Erythroblast (primary cell): ENCODE measurements at places on chromosomes 4 and X.

- DNase-seq: peak; percentile 54
Observed at GRCh38 chrX:150683536-150684146, 9.6 kb upstream of the MTMR1 start.

- DNase-seq: no peak
Observed at GRCh38 chr4:154329268-154329868, 162.2 kb downstream of the DCHS2 start.

DNA sequence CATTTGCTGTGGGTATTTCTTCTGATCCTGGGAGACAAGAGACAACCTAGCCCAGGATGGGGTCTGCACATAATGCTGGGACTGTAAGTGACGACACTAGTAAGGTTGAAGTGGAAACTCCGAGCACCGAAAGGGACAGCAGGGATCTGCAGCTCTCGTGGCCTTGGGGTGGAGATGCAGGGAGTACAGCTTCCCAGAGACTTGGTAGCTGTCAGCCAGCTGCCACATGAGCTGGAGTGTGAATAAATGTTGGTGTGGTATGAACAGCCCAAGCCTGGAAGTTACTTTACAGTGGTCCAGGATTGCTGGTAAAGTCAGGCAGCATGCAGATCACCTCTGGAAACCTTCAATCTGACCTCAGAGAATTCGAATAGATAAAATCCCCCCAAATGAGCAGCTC is 97.6 kb downstream of the FAM193A start:
- DNase-seq: no peak

DNA sequence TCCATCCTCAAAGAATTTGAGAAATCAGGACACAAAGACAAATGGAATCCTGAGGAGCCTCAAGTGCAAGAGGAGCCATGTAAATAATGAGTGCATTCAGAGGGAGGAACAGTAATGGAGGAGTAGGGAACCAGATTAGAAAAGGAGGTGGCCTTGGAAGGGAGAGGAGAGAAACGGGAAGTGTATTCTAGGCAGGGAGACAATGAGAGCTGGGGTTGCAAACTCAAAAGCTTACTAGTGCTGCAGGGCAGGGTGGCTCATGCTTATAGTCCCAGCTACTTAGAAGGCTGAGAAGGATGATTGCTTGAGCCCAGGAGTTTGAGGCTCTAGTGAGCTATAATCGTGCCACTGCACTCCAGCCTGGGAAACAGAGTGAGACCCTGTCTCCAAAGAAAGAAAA is 113.2 kb upstream of the LSM6 start:
- no peak for DNase-seq

GRCh38 chrX:44874420-44875184 is 1.6 kb downstream of the KDM6A start:
- peak; percentile 85 for DNase-seq

GRCh38 chr4:133102043-133102442 is 47.1 kb upstream of the PCDH10 start:
- no peak for DNase-seq

GRCh38 chr4:107818301-107818910 is 6.3 kb upstream of the SGMS2 start:
- no peak for DNase-seq

- no peak for DNase-seq
Observed at GRCh38 chrX:8657883-8658282, 74.1 kb downstream of the ANOS1 start.

DNA sequence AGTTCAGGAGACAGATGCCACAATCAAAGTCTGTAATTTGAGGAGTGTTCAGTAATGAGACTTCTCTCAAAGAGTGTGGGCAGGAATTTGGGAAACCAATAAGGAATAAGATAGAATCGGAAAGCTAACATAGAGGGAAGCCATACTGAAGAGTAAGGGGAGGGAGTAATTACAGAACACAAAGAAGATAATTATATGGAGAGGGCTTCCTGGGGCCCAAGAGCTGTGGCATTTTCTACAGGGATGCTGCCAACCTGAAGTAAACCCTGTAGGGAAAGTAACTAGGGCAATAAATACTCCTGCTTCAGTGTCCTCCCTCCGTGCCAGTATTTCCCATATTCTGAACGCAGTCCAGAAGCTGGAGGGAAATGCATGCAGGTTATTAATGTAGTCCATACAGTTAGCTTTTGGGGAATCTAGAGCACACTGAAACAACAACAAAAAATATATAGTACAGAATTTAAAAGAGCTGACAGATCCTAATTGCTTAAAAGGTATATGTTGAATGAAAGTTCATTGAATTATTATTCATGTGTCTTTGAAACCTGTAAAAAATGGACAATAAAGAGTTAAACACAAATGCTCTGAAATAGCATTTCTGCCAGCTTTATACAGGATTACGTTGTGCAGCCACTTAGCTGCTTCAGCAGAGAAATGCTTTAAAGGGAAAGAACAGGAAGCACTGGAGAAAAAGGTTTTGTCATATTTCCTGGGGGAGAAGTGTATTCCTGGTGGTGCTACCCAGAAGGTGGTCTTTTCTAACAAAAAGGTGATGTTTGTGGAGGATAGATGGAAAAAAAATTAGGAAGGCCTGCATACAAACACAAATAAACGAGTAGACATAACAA is 48.0 kb downstream of the CXXC4 start:
- no peak for DNase-seq

DNA sequence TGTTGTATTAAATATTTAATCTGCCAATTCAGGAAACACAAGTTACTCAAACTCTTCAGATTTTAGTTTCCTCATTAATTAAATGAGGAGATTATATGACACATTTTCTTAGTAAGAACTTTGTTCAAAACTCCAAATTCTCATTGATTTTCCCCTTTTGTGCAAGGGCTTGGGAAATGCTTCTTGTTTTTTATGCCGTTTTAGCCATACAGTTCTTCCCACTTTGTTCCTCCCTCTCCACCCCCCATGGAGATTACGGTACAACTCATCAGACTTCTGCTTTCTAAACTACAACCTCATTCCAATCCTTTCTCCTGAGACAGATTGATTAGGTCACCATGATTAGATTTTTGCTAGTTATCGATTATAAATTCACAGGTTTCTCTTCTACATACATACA is 10.9 kb upstream of the BBS7 start:
- no peak for DNase-seq

GRCh38 chr4:106183551-106183950 is 132.5 kb downstream of the TBCK start:
- no peak for DNase-seq

GRCh38 chrX:130676861-130677260 is 226.1 kb downstream of the ENOX2 start:
- DNase-seq: no peak

- no peak for DNase-seq
Observed at GRCh38 chr4:2306773-2307410, 45.0 kb upstream of the MXD4 start.

GRCh38 chr4:170011921-170012628 is 14.1 kb downstream of the MFAP3L start:
- DNase-seq: no peak

DNA sequence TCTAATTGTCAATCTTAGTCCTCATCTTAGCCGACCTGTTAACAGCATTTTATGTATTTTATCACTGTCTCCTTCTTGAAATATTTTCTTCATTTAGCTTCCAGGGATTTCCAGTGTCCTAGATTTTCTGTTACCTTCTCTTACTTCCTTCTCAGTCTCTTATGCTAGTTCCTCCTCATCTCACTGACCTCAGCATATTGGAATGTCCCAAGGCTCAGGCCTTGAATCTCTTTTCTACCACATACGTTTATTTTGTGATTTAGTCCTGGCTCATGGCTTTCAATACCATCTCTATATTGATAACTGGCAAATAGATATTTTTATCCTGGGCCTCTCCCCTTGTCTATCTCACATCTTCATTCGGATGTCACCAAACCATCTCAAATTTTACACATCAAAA is 61.1 kb downstream of the IQCM start:
- DNase-seq: no peak

DNA sequence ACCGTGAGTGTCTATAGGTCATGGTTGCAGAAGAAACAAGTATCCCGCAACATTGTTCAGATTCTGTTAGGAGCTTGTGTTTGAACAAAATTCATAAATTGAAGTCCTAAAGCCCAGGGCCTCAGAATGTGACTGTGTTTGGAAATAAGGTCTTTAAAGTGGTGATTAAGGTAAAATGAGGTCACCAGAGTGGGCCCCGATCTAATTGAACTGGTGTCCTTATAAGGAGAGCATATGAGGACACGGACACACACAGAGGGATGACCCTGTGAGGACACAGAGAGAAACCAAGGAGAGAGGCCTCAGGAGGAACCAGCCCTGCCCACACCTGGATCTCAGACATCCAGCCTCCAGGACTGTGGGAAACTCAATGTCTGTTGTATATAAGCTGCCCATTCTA is 76.9 kb downstream of the DHRSX start:
- DNase-seq: no peak

GRCh38 chr4:76781698-76782595 is 116.0 kb downstream of the SOWAHB start:
- DNase-seq: no peak

DNA sequence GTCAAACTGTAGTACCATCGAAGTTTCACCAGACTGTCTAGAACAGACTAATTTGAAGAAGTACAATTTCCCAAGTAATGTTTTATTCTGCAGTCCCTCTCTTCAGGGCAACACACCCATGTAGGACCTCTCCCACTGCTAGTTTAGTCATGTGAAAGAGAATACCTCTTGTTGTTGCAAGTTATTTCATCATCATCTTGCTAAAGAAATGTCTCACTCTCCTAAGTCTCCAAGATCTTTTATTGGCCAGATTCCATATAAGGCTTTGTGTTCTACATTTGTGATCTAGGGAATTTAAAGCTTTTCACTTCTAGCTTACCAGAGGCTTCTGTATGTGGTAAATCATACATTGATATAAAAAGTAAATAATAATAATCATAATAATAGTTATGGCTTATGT is 745.3 kb upstream of the MAGEB2 start:
- no peak for DNase-seq

- DNase-seq: no peak
Observed at GRCh38 chr4:88865046-88865445, 167.4 kb upstream of the NAP1L5 start.

- DNase-seq: no peak
Observed at GRCh38 chr4:153223930-153224329, 19.7 kb downstream of the TRIM2 start.

- DNase-seq: no peak
Observed at GRCh38 chr4:78534286-78534955, 17.1 kb upstream of the ANXA3 start.

DNA sequence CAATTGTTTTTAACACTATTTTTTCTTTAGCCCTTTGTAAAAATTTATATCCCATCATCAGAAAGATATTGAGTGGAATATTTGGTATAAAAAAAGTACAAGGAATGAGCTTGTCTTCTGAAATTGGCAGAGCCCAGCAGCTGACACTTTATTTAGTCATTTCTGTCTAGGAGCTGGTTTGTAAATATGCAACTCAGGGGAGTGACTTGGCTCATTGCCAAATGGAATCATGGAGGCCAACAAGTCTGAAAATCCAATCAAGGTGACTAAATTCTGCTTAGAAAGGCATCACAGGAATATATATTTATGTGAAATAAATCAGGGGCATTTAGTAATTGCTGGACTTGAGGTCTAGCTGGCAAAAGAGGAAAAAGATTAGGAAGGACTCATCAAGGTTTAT is 74.4 kb downstream of the OTC start:
- peak; percentile 23 for DNase-seq

GRCh38 chr4:21097865-21098264 is 397.6 kb downstream of the PACRGL start:
- DNase-seq: no peak

- no peak for DNase-seq
Observed at GRCh38 chr4:101210331-101210730, 137.0 kb downstream of the PPP3CA start.

- DNase-seq: no peak
Observed at GRCh38 chr4:7261087-7261486, 68.7 kb downstream of the SORCS2 start.

- no peak for DNase-seq
Observed at GRCh38 chr4:121863799-121864198, 6.5 kb downstream of the BBS7 start.

DNA sequence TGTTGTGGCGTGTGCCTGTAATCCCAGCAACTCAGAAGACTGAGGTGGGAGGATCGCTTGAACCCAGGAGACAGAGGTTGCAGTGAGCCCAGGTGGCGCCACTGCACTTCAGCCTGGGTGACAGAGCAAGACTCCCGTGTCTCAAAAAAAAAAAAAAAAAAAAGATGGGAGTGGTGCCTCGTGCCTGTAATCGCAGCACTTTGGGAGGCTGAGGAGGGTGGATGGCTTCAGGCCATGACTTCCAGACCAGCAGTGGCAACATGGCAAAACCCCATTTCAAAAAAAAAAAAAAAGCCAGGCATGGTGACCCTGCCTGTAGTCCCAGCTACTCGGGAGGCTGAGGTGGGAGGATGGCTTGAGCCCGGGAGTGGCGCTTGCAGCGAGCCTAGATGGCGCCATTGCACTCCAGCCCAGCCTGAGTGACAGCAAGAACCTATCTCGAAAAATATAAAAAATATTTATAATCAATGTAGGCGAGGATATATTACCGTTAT is 27.0 kb downstream of the EIF2S3 start:
- peak; percentile 77 for DNase-seq

- DNase-seq: no peak
Observed at GRCh38 chr4:56705966-56706365, 24.9 kb upstream of the HOPX start.

- no peak for DNase-seq
Observed at GRCh38 chr4:156195914-156196313, 242.2 kb upstream of the CTSO start.

GRCh38 chr4:61407642-61408618 is 207.8 kb downstream of the ADGRL3 start:
- DNase-seq: no peak

GRCh38 chr4:168585168-168586091 is 88.6 kb downstream of the PALLD start:
- DNase-seq: peak; percentile 47

DNA sequence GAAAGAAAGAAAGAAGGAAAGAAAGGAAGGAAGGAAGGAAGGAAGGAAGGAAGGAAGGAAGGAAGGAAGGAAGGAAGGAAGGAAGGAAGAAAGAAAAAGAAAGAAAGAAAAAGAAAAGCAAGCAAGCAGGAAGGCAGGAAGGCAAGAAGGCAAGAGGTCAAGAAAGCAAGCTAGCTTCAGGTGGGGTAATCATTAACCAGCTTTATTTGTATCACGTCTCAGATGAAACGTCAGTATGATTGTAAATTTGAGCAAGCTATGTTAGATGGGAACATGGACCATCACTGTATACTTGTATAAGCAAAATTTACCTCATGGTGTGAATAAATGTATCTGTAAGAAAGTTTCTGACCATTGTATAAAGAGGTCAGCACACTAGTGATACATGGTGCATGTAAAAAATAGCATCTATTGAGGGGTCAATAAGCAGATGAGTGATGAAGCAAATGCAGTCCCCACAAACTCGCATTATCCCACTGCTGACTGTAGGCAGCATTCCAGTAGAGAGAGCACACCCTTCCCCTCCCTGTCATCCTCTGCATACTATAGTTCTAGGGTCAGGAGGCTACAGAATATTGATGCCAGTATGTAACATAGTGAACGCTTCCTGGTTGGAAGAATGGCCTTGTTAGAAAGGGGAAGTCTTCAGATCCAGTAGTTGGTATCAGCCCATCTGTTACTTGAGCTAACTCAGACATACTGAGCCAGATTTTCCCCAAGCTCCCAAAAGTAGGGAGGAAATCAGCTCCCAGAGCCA is 16.5 kb upstream of the KLHL34 start:
- no peak for DNase-seq
